Spinal cord (tissue), 10 donors: ENCODE measurements at places on chromosomes 3 and 15. TPM values are rescaled to one million over a fixed set of nuclear protein-coding genes. Genes with fewer than 3 reads are reported as not detected.

The SMCO1 gene
- 0.23 TPM for polyA plus RNA-seq

GRCh38 chr15:61275901-61276300 lies 46.8 kb upstream of the RORA start:
- H3K27me3 ChIP-seq: no peaks in the 10 kb centered on the region
- peak; percentile 26 for DNase-seq

GRCh38 chr15:55789066-55789660 lies 46.2 kb upstream of the PRTG start:
- no peaks in the 10 kb centered on the region for H3K4me1 ChIP-seq
- no peak for DNase-seq
- no peaks in the 10 kb centered on the region for H3K27me3 ChIP-seq
- H3K4me3 ChIP-seq: no peak overlapping the region

The ARHGAP31 gene
- 25.3 TPM for polyA plus RNA-seq

GRCh38 chr3:120143676-120144075 lies 49.4 kb upstream of the GSK3B start:
- no peaks in the 10 kb centered on the region for H3K27me3 ChIP-seq
- no peaks in the 10 kb centered on the region for H3K4me1 ChIP-seq
- no peak overlapping the region for H3K27ac ChIP-seq
- no peaks in the 10 kb centered on the region for H3K36me3 ChIP-seq
- no peak for DNase-seq

- H3K27ac ChIP-seq: no peak overlapping the region
- H3K4me1 ChIP-seq: no peaks in the 10 kb centered on the region
- no peak for DNase-seq
- no peak overlapping the region for H3K4me3 ChIP-seq
These were observed 26.4 kb downstream of the ACAA1 start for GRCh38 chr3:38110314-38111050.

DNA sequence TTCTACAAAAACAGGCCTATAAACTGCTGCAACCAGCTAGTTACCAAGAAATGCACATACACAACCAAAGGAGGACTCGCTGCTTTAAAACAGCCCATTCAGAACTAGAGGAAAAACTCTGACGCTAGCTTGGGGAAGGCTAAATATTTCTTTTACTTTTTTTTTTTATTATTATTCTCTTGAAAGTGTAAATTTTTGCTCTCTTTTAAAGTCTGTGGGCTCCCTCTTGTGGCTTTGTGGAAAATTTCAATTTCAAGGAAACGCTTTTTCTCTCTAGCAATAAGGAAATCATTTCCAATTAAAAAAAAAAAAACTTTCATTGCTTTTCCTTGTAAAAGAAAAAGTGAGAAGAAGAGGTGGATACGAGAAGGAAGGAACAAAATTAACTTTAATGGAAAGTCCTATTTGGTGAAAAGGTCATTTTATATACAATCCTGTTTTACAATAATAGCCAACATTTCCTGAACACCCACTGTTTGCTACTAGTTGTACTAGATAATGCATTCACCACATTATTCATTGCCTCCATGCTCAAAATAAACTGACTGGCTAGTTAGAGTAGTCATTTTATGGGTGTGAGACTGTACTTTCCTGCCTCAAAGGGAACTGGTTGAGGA lies 51.2 kb upstream of the SAMMSON start:
- peaks cover 3% of the 10 kb centered on the region for H3K4me1 ChIP-seq
- H3K36me3 ChIP-seq: no peaks in the 10 kb centered on the region
- no peak overlapping the region for H3K27ac ChIP-seq
- peak; percentile 22 for DNase-seq

GRCh38 chr3:25895443-25895842 lies 105.6 kb downstream of the OXSM start:
- no peaks in the 10 kb centered on the region for H3K27me3 ChIP-seq
- H3K4me1 ChIP-seq: no peaks in the 10 kb centered on the region
- DNase-seq: no peak
- no peak overlapping the region for H3K4me3 ChIP-seq
- no peaks in the 10 kb centered on the region for H3K36me3 ChIP-seq

The COL6A6 gene
- polyA plus RNA-seq: 0.29 TPM

- no peak overlapping the region for H3K27ac ChIP-seq
- peaks cover 65% of the 10 kb centered on the region for H3K36me3 ChIP-seq
- H3K4me3 ChIP-seq: no peak overlapping the region
- DNase-seq: peak; percentile 87
- H3K27me3 ChIP-seq: no peaks in the 10 kb centered on the region
- peaks cover 18% of the 10 kb centered on the region for H3K4me1 ChIP-seq
These were observed 42.0 kb downstream of the PML start for GRCh38 chr15:74036271-74037170.

The BNC1 gene
- 0.15 TPM for polyA plus RNA-seq
